ENCODE measurements at places on chromosomes 3 and 15.

GRCh38 chr3:172530566-172530965 is 7.3 kb upstream of the TNFSF10 start:
- DNase-seq, result no peak

- no peak for DNase-seq
Observed at GRCh38 chr3:183435661-183436060, 7.2 kb upstream of the MCF2L2 start.

- DNase-seq, result peak; percentile 20
Observed at GRCh38 chr3:21533002-21533401, 218.0 kb downstream of the ZNF385D start.

DNA sequence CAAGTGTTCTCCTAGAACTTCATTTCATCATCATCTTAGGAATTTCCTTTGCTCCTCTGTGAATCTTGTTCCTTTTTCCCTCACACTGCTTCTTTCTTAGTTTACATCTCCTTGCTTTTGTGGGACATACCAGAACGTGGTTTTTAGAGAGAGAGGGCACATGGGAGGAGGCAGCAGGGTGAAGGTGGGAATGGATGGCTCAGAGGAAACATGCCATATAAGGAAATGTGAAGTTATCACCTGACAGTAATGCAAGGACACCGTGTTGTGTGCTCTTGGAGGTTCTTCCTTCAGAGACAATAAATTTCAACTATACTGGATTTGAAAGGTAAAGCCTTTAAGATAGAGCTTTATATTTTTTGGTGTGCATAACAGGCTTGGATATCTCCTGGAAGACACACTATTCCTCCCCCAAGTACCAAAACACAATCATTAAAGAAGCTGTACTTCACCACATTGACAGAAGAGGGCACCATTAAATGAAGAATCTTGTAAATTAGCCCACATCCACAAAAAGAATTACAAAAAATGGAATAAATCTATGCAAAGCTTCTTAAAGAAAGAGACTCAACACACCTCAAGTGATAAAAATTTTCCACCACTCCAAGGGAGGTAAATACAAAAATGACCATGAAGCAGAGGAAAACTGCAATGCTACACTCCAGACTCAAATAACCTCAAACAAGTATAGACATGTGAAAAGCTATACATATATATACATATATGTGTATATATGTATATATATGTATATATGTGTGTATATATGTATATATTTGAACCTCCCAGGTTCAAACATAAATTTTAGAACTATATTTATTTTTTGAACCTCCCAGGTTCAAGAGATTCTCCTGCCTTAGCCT is 26.1 kb downstream of the RPL39L start:
- peak; percentile 29 for DNase-seq

GRCh38 chr15:66936109-66936860 is 129.1 kb upstream of the SMAD3 start:
- peak; percentile 93 for DNase-seq

DNA sequence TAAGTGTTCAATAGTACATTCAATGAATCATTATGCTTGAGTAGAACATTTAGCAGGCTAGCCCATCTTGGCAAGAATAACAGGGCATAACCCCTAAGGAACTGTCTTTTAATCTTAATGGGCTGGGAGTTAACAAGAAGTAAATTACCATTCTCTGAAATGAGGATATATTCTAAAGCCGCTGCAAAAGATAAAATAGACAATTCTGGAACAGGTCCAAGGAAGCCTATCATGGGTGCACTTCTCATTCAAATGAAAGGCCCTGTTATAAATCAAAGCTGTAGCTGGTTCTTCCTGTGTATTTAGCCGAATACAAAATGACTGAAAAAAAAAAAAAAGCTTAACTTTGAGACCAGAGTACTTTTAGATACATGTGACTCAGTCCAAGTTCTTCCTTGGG is 15.6 kb downstream of the MTHFS start:
- no peak for DNase-seq

GRCh38 chr15:35080226-35080625 is 4.9 kb downstream of the NANOGP8 start:
- DNase-seq, result no peak

DNA sequence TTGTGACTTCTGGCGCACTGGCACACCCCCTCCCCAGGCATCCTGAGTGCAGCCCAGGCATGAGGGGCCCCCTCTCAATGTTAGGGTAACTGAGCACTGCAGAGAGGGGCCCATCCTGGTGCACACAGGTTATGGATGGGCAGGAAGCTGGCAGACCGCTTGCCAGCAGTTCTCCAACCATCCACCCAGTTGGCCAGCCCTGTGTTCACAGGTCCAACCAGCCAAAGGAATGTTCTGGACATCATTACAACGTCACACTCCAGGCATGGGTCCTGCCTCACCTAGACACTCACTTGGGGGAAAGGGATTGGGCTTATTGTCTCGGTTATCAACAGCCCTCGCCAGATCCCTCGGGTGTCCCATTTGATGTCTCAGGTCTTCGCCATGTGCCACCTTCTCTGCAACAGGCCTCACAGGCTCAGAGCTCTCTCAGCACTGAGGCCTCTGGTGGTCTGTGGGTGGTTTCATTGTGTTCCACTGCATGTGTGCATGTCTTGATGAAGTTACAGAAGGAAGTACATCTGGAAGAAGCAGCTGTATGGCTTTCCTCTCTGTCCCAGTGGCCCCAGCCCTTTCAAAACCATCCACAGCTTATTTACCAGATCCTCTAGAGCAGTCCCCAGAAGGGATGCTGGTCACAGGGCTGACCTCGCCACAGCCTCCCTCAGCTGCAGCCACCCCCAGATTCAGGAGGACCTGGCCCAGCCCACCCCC is 23.7 kb downstream of the ADCY5 start:
- DNase-seq, result no peak

- no peak for DNase-seq
Observed at GRCh38 chr3:173140986-173141385, at the start of gene SPATA16. Gene SPATA16 (minus strand): TSS chr3:173141235. CDS start chr3:173117731, 23,504 bp downstream.

DNA sequence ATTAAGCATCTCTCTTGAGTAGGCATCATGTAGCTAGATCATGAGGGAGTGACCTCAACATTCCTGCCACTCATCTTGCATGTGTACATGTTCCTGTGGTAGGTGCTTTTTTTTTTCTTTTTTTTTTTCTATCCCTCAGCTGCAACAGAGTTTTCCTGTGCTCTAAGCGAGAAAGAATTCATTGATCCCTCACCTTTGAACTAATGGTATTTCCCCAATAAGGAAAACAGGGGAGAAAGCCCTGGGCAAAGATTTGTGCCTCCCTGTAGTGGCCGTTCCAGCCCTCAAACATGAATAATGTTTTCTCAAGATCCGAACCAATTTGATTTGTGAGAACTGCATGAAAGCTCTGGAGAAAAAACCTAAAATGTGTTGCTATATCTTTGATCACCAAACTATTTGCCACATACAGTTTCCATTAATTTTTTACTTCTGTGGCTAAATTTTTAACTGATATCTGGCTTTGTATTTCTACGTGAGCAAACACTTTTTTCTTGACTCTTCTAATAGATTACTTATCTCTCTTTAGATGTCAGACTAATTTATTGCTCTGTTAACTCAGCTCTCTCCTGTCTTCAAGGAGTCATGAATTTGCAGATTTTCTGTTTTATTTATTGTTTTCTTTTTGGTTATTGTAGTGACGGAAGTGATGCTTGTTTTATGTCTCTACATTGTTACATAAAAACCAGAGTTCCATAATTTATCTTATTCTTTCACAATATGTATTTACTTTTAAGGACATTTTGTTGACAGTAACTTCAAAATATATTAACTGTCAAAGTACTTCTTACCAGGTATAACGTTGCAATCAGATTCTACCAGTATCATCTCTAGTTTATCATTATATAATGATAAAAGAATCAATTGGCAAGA is 1396.5 kb downstream of the OTOL1 start:
- no peak for DNase-seq

GRCh38 chr3:150216041-150216811 is 191.9 kb upstream of the TSC22D2 start:
- peak; percentile 96 for DNase-seq

GRCh38 chr3:138124188-138124587 is 8.0 kb downstream of the A4GNT start:
- DNase-seq, result no peak

- no peak for DNase-seq
Observed at GRCh38 chr15:32687556-32687955, 30.2 kb upstream of the GREM1 start.

GRCh38 chr3:160826991-160827390 is 71.0 kb downstream of the PPM1L start:
- DNase-seq, result no peak

GRCh38 chr3:101536266-101536665 is 23.3 kb upstream of the SENP7 start:
- no peak for DNase-seq

DNA sequence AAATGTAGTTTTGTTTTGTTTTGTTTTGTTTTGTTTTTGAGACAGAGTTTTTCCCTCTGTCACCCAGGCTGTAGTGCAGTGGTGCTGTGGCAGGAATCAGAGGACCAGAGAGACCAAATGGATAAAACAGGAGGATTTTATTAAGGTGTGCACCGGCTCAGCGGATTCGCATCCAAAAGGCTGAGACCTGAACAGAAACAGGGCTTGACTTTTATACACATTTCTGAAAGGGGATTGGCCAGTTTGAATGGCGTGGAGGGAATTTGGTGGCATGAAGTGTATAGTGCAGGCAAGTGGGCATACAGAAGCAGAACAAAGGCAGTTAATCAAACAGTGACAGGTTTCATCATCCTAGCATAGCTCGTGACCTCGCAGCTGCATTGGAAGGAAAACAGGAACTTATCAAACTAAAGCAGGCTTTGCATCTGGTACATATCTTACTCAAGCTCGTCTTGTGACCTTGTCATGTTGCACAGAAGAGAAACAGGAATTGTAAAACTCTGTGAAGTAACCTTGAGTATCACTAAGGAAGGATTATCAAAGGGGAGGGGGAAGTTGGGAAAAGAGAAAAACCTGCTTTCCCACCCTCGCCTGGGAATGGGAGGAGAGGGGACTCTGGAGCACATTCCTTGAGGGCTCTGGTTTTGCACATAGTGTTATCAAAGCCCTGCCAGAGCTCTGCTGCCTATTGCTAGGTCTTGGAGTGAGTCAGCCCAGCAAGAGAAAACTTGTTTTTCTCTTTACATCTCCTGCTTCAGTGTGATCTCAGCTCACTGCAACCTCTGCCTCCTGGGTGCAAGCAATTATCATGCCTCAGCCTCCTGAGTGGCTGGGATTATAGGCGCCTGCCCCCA is 38.5 kb downstream of the C3orf62 start:
- DNase-seq, result no peak

GRCh38 chr15:57114070-57114469 is 195.6 kb downstream of the TCF12 start:
- DNase-seq, result peak; percentile 23

DNA sequence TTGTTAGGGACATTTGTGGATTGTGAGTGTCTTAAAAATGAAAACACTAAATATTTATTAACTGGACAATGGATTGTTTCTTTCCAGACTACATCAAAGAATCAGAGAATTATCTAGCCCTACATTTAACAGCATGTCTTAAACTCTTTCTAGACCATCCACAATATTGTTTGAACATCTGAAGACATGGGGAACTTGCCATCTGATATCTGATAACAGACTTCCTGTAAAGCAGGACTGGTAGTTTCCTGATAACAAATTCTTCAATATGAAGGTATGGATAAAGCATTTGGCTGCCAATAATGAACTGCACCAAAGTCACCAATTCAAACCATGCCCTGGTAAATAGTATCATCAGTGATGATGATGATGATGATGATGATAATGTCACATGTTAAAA is 26.2 kb upstream of the HACD2 start:
- no peak for DNase-seq

DNA sequence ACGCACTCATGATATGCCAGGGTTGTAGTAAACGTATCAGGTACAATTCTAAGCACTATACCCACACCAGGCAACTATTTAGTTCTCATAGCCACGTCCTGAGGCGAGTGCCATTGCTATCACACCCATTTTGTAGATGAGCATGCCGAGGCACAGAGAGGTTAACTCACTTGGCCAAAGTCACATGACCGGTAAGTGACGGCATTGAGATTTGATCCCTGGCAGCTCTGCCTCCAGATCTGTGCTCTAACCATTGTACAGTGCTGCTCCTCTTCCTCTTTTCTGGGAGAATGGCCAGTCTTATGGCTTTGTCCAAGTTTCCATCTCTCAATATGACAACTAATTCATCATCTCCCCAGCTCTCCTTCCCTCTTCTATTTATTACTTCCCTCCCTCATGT is 18.9 kb upstream of the ATP2B2 start:
- DNase-seq, result no peak

DNA sequence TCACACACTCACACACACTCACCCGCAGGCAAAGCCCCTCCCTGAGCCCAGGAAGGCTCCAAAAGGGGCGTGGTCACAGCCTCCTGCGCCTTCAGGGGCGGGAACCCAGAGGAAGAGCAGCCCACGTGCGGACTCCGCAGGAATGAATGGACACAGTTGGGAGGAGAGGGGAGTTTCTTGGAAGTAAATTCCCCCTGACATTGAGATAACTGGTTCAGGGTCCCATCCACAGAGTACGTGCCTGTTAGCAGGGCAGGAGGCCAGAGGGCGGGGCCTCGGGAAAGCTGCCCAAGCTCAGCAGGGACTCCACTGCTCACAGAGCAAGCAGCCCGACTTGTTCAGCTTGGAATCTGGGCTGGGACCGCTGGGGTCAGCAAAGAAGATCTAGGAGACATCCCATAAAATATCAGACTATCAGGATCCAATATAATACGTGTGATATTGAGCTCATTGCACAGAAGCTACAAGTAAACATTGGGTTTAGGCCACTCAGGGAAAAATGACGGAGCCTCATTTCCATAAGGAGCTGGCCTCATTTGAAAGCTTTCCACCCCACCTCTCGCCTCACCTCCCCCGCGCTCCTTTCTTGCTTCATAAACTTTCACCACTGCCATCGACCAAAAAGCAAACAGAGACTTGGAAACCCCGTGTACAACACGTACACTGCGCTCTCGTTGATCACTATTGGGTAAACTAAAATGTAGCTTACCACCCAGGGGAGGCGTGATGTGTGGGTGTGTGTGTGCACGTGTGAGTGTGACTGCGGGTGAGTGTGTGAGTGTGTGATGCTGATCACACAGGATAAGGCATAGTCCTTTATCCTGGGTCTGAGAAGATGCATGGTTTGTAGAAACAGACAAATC is 36.0 kb downstream of the TM2D3 start:
- DNase-seq, result peak; percentile 8

GRCh38 chr3:126997455-126998038 is 14.6 kb downstream of the PLXNA1 start:
- no peak for DNase-seq

GRCh38 chr3:127012091-127012490 is 29.2 kb downstream of the PLXNA1 start:
- DNase-seq, result no peak

- DNase-seq, result no peak
Observed at GRCh38 chr3:17075907-17076306, 191.2 kb downstream of the PLCL2 start.

- no peak for DNase-seq
Observed at GRCh38 chr15:73691396-73691795, 7.2 kb downstream of the CD276 start.

DNA sequence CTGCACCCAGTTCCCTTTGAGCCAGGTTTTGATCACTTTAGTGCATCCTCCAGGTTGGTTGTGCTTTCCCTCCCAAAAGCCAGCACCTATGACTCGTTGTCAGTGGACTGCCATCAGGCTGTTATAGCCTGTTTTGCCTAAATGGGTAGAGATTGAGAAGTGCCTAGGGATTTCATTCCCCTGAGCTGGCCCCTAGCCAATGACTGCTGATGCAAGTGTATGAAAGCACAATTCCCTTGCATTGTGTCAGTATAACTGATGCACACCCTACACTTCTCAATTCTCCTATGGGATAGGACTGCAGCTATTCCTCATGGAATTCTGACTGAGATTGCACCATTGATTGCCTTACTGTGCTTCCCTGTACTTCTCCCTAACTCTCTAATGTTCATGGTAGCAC is 102.1 kb upstream of the ARPP21 start:
- DNase-seq, result peak; percentile 59

GRCh38 chr3:30607032-30607833 is 832 bp downstream of the TGFBR2 start:
- no peak for DNase-seq
